ENCODE measurements at places on chromosomes 7 and 10.

DNA sequence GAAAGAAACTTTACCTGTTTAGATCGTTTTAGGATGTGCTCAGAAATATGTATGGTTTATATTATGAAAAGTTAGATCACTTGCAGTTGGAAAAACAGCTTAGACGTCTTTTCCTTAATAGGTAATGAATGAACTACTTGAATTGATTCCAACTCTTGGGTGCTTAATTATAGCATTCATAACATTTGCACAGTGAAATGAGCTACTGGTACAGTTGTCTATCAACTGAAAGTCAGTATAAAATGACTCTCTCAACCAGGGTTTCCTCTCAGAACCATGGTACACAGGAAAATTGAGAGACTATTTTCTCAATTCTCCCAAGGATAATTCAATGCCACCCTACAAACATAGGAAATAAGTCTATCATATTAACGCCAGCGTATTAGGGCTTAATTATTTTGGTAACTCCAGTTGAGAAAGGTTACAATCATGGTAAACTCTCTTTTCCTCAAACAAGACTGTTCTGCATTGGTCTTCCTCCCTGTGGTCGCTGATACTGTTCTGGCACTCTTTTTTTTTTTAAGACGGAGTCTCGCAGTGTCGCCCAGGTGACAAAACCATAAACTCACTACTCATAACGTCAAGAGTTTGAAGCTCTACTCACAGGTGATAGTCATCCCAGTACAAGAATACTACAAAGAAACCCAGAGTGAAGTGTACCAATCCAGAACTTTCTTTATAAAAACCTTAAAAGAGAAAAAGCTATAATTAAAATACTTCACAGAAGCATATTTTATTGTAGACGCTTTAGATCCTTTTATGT is 2.0 kb downstream of the ANLN start:
- no peak for DNase-seq

DNA sequence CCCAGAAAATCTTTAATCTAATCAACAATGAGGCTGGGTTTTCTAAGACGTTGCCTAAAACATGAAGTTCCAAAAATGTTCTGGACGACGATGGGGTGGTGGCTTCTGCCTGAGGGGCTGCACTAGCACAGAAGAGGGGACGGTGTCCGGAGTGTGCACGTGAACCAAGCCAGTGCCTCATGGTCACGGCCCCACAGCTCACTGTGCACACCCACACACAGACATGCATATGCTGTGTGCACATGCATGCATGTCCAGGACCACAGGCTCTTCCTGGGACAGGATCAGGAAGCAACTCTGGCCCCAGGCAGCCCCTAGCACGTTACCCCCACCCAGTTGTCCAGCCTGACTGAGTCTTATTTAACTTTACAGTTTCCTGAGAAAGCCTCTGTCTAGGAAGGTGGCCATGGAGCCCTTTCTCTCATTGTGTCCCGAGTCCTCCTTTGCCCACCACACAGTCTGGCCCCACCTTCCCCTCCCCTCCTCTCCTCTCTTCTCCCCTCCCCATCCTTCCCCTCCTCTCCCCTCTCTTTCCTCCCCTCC is 100.8 kb downstream of the DNAJB6 start:
- no peak for DNase-seq

DNA sequence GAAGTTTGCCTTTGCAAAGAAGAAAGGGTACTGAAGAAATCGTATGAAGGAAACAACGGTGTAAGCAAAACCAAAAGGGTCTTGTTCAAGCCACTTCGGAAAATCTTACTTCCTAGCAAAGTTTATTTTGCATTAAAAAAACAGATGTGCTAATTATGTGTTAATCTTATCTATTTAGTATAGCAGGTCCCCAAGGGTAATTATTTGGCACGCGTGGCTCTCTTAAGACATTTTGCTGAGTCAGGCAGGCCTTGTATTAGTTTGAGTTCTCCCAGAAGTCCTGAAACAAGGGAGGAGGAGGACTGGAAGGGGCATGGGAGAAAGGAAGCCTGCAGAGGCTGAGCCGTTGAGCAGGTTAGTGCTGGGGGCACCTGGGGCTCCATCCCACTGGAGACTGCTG is 44.9 kb downstream of the TMEM178B start:
- DNase-seq = no peak

GRCh38 chr10:60367431-60367830 is 22.2 kb downstream of the ANK3 start:
- no peak for DNase-seq

Data from stimulated activated naive CD8-positive, alpha-beta T cell treated with anti-CD3 and anti-CD28 coated beads, Interleukin-15, Interleukin-2, amounts not matched to agents 100 U/mL and 50 U/mL, for 24 hours (primary cell).